ENCODE measurements at places on chromosomes 3 and 15.
A peak's percentile ranks its signal among the peaks of the same experiment; 100 is the strongest.

DNA sequence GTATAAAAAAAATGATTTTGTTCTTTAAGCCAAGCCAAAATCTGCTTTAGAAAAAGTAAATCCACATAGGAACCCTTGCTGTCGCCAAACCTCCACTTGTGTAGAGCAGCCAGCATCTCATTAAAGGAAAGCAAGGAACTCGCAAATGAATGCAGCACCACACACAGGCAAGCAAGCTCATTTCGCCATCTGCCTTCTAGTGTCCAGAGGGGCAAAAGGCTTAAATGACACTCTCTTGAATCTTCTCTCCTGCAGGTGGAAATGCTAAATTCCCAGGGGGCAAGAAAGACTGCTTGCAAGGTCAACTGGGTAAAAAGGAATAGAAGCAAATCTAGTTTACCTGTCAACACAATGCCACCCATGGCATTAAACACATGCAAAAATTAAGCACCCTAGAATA lies 2.4 kb downstream of the MB21D2 start:
- DNase-seq = peak; percentile 69

- DNase-seq = no peak
These were observed 3.3 kb downstream of the RYR3 start for GRCh38 chr15:33314069-33314468.

GRCh38 chr3:152213203-152213602 lies 55.5 kb upstream of the MBNL1 start:
- no peak for DNase-seq

GRCh38 chr3:16728770-16729745 lies 123.8 kb upstream of the DAZL start:
- DNase-seq = no peak

- DNase-seq = no peak
These were observed 19.0 kb upstream of the MEX3B start for GRCh38 chr15:82064824-82065223.

DNA sequence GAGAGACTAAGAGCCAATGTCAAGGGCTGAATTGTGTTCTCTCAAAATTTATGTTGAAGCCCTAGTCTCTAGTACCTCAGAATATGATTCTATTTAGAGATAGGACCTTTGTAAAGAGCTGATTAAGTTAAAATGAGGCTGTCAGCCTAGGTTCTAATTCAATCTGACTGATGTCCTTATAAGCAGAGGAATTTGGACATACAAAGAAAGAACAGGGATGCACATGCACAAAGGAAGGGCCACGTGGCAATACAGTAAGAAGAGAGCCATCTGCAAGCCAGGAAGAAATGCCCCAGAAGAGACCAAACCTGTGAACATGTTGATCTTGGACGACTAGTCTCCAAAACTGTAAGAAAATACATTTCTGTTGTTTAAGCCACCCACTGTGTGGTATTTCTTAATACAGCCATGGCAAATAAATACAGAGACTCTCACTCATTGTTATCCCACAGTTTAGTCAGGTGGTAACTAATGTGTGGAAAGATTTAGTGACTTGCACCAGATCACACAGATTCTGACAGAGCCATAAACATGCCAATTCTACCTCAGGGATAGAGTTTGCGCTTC lies 652.2 kb downstream of the NAALADL2 start:
- DNase-seq = no peak

- no peak for DNase-seq
These were observed 14.6 kb downstream of the CYP19A1 start for GRCh38 chr15:51323749-51324148.

DNA sequence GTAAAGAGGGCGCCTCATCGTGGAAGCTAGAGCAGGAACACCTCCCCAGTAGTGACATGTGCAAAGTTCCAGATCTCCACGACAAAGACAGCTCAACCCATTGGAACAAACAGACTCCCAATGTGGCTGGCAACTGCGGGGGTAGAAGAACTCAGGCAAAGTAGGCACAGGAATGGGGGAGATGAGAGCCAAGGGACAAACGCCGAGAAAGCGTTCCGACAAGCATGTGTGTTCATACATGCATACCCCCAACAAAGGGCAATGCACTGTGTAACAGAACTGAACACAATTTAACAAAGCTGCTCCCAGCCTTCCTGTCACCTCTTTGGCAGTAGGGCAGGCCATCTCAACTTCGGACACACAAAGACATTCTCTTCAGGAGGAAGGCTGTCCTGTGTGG lies 11.6 kb downstream of the RCCD1 start:
- DNase-seq = no peak

DNA sequence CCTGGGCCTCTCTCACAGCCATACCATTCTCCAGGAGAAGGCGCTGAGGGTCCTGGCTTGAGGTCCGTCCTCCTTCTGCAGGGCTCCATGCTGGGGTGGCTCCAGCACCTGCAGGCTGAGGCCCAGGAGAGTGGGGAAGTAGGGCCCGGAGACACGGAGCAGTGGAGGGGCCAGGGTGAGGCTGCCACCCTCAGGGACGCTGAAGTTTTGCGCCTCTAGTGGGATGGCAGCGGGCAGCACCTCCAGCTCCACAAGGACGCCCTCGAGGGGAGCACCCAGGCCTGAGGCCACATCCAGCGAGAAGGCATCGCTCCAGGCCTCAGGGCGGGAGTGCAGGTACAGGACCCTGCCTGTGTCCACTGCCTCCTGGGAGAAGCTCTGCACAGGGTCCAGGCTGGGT lies 27.5 kb downstream of the CSPG4 start:
- no peak for DNase-seq

DNA sequence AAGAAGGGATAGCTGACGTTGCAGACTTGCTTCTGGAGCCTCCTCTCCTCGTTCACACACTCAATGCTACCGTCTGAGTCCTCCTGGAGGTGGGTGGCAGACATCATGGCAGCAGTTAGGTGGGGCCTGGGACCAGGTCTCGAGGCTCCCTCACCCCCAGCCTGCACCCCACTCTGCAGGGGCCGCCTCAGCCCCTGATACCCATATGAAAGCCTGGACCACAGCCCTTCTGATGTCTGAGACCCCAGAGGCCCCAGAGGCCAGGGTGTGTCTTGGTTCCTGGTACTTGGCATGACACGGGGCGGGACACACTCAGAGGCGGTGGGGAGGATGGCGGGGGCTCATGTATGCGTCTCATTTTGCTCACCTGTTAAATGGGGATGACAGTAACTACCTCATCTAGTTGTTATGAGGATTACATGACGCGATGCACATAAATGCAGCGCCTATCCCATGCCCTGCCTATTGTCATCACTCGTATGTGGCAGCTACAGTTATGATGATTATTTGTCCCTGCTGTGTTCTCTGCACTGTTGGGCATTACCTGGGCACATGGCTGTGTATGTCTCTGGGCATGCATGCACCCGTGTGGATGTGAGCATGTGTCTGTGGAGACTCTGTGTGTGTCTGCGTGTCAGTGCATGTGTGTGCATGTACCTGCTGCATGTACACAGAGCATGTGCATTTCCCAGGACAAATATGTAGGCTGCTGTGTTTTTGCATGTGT lies 39.9 kb downstream of the FEM1B start:
- no peak for DNase-seq

DNA sequence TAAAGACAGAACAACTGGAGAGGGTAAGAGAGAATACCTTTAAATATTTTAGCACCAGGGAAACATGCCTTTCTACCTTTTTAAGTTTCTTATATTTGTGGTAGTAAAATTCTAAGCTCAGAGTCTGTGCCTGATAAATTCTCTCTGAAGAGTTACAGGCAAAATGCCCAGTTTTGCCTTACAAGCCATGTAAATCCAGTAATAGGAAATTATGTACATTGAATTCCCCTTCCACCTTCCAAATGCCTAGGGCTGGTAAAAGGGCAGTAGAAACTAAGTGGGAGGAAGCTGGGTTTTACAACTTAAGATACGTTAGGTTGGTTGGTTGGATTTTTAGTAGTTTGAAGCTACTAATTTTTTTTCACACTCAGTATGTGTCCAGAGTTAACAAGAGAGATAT lies 43.1 kb upstream of the TP63 start:
- no peak for DNase-seq

- DNase-seq = no peak
These were observed 187.3 kb downstream of the TIGIT start for GRCh38 chr3:114481113-114481512.

- DNase-seq = no peak
These were observed 471 bp downstream of the NKIRAS1 start for GRCh38 chr3:23916152-23916885.

GRCh38 chr3:147423798-147424580 lies 14.8 kb downstream of the ZIC1 start:
- no peak for DNase-seq

GRCh38 chr3:17632401-17633100 lies 109.9 kb downstream of the TBC1D5 start:
- no peak for DNase-seq

Data from NCI-H1092 (cell line).